ENCODE measurements at places on chromosomes 5 and 9.

DNA sequence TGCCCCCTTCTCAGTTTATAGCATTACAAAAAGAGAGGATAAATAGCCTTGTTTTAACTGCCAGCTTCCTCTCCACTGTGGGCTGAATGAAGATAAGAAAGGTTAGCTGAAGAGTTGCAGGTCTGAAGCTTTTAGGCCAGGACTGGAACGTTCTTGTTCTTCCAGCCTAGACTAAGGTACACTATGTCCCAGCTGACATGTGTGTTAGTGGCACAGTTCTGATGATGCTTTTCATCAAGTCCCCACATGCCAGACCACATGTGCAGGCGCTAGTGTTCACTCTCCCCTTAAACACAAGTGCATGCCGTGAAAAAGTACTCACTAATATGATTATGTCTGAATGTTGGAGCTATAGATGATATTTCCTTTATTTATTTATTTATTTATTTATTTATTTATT, 40.7 kb downstream of the STXBP1 start:
- DNase-seq, result no peak

DNA sequence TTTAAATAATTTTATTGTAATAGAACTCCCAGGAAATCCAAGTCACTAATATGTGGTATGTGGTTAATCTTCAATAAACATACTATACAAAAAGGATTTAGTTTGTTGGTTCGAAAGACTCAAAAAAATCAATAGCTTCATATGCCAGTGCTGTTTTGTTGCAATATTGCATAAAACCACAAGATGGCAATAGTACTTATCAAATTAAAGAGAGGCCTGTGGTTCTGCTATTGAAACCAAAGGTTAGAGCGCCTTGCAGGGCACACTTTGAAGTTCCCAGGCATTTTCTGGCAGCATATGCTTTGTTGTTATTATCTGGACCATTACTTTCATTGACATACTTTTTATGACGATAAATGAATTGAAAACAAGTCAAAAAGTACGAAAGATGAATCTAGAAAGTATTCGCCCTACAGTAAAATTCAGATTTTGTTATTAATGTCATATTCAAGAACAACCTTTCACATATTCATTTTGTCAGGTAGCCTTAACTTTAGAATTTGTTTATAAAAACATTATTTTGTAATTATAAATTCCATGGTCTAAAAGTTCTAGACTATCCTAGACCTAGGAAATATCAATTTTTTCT, 316.3 kb downstream of the MCTP1 start:
- peak; percentile 79 for DNase-seq

- no peak for DNase-seq
These were observed 7.7 kb downstream of the FGFR4 start for GRCh38 chr5:177094224-177095087.

DNA sequence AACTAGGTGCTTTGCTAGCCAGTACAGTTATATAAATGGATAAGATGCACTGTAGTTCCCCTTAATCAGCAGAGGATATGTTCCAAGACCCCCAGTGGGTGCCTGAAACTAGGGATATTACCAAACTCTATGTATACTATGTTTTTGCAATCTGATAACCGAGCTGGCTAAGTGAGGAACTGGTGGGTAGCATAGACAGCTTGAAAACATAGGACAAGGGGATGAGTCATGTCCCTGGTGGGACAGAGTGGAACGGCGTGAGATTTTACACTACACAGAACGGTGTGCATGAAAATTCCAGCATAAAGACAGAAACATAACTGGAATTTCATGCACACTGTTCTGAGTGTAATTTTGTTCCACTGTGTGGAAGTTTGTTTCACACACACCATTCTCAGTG, 86.9 kb downstream of the BASP1 start:
- DNase-seq, result no peak
